GM04504 (cell line): ENCODE measurements at places on chromosomes 11 and 22.
A peak's percentile ranks its signal among the peaks of the same experiment; 100 is the strongest.

- DNase-seq: no peak
Observed at GRCh38 chr22:44901301-44901700, 108.5 kb downstream of the PHF21B start.

DNA sequence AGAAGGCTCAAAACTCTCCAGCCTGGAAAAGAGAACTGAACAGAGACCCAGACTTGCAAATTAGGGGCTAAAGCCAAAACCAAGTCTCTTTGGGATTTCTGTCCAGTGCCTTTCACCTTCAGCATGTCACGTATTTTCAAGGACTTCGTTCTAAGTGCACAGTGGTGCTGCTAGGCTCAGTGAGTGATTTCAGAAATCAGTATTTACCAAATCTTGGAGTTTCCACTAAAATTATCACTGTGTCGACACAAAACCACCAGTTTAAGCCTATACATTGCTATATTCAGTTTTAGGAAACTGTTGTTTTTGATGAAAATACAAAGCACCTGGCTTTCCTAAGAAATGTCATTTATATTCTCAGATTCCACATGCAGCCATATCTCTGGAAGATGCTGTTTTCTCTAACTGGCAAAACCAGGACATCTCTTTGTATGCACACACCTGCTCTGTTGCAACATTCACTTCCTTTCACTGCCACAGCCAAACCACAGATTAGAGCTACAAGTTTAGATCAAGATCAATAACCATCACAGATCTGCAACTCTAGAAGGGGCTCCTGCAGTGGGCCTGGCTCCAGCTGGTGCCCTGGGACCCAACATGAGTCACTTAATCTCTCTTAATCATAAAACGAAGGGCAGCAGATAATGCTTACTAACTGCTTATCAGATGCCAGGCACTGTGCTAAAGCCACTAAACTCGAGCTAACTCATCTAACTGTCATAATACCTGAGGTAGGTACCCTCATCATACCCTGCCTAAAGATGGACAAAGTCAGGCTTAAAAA is 22.3 kb downstream of the SMCO4 start:
- DNase-seq: no peak

DNA sequence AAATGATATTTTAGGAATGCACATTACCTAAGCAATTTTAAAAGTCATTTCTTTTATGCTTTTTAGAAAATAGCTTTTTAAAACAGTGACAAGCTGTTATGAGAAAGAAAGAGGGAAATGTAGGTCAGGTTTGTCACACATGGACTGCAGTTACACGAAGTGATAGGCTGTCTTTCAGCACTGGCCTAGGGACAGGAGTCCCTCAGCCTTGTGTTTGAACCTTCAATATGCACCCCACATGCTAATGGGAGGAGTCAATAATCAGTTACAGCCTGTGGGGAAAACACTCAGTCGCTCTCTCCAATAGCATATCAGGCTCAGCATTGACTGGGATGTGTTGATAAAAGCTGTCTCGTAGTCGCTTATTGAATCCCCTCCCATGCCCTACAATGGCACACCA is 45.8 kb downstream of the DNAJC24 start:
- DNase-seq: no peak

DNA sequence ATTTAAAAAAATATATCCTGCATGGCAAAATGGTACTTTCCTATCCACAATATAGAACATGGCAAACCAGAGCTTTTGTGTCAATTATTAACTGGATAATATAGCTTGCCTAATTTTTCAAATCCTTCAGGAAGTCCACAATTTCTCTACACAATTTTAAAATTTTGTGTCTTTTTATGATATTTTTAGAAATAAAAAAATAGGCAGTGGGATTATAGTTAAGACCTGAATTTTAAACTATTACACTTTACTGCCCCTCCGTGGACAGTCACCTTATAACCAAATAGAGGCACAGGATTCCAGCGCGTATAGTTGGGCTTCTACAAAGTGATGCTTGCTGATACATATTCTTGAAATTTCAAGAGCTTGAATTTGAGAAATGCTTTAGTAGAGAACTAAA is 2.1 kb upstream of the DMC1 start:
- peak; percentile 17 for DNase-seq

DNA sequence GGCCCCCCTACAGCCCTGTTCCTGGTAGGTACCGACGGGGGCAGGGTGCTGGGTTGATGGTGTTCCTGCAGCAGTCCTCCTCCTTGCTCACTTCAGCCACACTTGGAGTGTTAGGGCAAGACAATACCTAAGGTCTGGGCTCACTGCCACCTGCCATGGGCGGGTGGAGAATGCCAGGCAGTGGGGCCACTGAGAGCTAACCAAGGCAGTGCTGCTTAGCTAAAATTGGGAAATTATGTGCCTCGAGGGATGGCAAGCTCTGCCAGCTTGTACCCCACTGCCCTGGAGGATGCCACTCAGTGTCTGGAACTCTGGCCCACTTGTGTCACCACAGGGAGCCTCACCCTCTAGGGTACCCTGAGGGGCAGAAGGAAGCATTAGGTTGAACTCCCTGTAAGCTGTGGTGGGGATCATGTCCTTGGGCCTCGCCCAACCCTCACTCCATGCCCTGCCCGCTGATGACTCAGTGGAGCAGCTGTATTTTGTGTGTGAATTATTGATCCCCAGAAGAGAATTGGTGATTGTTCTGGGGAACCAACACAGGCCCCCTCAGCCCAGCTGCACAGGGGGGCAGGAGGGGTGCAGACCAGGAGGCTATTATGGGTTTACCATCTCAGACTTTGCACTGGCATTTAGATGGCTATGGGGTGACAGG is 17.7 kb downstream of the PHLDB1 start:
- DNase-seq: no peak

DNA sequence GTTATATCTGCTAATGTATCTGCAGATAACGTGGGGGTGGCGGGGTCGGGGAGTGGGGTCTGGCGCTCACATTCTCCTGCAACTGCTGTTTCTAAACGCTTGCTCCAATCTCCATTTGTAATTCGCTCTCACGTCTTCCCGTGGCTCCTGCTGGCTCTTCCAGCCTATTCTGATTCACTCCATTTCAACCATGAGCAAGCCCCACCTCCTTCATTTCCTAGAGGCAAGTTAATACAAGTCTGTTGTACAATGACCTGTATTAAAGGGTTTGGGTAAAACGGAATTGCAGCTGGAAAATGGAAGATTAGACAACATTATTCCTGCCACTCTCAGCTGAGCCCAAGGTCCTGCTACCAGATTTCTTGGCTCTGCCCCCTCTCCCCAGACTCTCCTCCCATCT is 132.3 kb downstream of the CSNK2A3 start:
- no peak for DNase-seq
